ENCODE measurements at places on chromosomes 4 and X. TPM values are rescaled to one million over a fixed set of nuclear protein-coding genes. Genes with fewer than 3 reads are reported as not detected.

DNA sequence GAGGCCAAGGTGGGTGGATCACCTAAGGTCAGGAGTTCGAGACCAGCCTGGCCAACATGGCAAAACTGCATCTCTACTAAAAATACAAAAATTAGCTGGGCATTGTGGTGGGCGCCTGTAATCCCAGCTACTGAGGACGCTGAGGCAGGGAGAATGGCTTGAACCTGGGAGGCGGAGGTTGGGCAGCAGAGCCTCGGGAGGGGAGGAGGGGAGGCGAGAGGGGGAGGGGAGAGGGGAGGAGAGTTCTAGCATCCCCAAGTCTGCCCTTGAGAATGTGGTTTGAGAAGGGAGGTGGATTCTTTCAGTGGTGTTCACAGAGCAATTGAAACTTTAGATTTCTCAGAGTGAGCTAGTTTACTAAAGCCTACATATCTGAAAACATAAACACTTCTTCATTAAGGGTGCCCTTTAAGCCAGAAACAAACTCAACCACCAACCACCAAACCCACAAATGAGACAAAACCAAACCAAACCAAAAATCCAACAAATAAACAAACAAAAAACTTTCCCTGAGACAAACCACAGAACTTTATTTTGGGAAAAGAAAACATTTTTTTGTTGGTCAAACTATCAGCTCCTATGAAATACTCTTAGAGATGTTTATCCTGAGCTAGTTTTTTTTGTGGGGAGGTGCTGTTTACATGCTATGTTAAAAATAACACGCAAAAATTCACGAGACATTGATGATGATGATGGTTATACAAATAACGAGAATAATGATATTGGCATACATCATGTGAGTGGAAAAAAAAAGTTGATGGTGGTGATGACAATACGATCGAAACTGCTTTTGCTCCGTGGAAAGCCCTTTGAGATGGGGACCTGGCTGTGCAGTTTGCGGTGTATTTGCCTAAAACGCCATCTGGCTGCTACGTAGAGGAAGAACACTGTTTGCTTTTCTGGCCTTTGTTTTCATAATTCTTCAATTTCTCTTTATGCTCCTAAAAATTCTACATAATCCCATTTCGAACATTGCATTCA is 98.2 kb upstream of the PRKX start:
- H3K36me3 ChIP-seq: no peaks in the 10 kb centered on the region
- no peak for DNase-seq
- peaks cover 22% of the 10 kb centered on the region for H3K27me3 ChIP-seq
- peaks cover 9% of the 10 kb centered on the region for H3K4me1 ChIP-seq
- peak overlapping the region; percentile 54 for H3K4me3 ChIP-seq

GRCh38 chr4:90281541-90282355 is 154.6 kb downstream of the CCSER1 start:
- H3K27ac ChIP-seq: no peak overlapping the region
- DNase-seq: no peak
- no peaks in the 10 kb centered on the region for H3K36me3 ChIP-seq

GRCh38 chr4:176262243-176262642 is 6.8 kb downstream of the ASB5 start:
- no peak overlapping the region for H3K4me3 ChIP-seq
- no peak for DNase-seq
- no peaks in the 10 kb centered on the region for H3K4me1 ChIP-seq
- no peaks in the 10 kb centered on the region for H3K27me3 ChIP-seq

The POF1B gene
- total RNA-seq: not detected

DNA sequence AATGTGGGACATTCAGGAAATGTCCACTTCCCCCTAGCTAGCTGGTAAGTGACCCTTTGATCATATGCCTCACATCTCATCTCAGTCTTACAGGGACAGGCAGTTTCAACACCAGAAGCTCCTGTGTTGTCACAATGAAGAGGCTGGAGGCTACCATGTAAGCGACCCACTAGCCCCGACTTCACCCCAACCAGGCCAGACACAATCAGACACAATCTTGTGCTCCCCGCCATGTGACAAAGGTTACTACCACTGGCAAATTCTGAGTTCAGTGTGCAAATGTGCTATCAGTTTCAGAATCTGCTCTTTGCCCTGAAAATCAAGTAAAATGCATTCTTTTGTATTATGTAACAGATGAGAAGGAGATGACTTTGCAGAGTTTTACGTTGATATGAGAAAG is 56.9 kb upstream of the STS start:
- H3K4me3 ChIP-seq: no peak overlapping the region
- H3K27me3 ChIP-seq: no peaks in the 10 kb centered on the region
- peaks cover 23% of the 10 kb centered on the region for H3K4me1 ChIP-seq

Measured in activated naive CD8-positive, alpha-beta T cell treated with anti-CD3 and anti-CD28 coated beads, Interleukin-2, amount 10 ng/mL, durations not matched to agents 7 days and 5 days (primary cell).